ENCODE measurements at places on chromosomes 13 and 19.
A peak's percentile ranks its signal among the peaks of the same experiment; 100 is the strongest.

DNA sequence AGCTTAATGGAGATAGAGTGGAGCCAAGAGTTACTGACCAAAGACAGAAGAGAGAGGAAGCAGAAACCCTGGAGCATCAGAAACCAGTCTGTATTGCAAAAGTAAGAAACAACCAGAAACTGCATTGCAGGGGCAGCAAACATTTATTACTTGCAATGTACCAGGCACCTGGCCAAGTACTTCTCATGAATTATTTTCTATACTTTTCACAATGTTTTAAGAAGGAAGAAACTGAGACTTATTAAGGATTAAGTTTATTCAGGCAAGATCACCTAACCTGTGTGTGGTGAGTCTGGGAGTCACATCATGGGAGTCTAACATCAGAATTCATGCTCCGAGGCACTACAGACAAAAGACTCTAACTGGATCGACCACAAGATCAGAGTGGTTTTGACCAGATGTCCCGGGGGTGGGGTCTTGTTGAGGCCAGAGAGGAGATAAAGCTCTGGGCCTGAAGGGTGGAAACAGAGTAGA, 47.4 kb downstream of the TNFRSF19 start:
- DNase-seq = no peak

DNA sequence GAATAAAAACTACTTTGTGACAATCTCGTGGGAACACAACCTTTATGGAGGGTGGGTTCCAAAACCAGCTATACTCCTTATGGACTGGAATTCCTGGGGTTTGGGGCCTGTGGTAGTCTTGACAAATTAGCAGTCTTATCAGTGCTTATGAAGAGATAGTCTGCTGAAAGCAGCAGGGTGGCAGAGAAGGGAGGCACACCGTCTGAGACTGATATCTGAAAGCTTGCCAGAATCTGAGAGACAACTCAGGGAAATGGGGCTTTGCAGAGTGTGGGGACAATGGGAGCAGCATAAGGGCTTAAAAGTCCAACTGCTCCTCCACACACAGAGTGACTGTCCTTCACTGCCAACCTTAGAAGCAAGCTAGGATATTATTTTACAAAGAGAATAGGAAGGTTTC, 95.9 kb downstream of the UGGT2 start:
- no peak for DNase-seq

DNA sequence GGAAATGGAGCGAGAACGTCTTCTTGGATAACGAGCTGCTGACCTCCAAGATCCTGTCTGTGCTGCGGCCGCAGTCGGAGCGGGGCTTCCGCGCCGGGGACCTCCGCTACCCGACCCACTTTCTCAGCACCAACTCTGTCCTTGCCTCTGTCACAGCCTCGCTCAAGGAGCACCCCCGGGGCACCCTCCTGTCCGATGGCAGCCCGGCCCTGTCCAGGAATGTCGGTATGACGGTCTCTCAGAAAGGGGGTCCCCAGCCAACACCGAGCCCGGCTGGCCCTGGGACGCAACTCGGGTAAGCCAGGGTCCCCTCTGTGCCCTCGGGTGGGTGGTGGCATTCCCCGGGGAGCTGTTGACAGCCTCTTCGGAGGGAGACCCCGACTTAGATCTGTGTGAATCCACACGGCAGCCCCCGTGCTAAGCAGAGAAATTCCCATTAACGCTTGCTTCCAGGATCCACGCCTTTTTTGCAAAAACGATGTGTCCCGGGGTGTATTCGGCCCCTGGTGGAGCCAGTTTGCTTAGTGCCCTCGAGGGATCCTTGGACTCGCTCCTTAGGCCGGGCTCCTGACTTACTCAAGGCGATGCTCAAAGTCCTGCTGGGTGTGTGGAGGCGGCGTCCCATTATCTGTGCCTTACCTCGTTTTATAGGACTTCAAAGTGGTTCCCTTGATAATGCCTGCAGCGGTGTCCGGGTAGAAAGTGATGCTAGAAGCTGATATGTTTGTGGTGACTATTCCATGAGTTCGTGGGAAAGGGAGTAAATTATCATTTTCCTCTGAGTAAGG, 48.5 kb downstream of the PEX11G start:
- DNase-seq = no peak

GRCh38 chr19:38206928-38207327, 17.1 kb downstream of the DPF1 start:
- DNase-seq = no peak

DNA sequence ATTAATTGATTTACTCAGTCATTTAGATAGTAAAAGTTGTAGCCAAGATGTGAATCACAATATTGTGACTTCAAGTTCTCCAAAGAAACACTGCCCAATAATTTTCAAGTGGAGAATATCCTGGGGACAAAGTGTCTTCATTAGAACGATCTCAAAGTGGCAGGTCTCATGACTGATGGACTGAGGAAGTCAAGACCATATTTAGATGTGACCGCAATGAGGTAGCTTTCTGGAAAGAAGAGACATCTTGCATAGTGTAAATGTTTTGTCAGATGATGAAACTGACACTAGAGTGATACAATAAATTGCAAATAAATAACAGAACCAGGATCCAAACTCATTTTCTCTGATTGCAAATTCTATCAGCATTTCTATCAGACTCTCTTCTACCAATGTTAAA, 1476.9 kb downstream of the EFNB2 start:
- no peak for DNase-seq

DNA sequence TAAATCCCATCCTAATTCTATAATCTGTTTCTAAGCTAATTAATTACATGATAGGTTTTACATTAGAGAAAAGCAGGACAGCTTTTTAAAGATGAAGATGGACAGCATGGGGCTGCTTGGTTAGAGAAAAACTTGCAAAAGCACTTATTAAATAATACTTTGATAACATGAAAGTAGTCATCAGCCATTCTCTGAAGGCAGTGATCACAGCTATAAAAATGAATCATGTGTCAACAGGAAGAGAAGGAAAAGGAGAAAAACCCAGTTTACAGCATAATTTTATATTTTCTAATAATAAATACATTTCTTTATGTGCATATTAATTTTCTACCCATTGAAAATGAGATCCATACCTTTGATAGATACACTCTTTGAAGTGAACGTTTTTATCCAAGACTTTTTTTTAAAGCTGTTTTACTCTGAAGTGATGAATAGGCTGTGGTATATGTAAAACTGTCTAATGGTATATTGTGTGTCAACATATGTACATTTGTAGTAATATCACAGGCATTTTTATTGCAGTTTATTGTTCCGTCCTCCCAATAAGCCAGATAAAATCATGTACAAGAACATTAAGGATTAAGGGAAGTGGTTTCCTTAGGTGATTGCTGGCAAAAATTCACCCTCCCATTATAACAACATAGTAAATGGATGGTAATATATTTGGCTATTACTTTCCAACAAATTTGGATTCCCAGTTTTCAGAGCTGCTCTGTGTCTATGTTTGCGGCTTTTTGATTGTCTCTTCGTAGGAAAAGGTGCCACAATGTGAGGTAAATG, 1.3 kb upstream of the KLF5 start:
- no peak for DNase-seq

- DNase-seq = no peak
Observed at GRCh38 chr19:5958074-5958850, 19.7 kb downstream of the RANBP3 start.

- no peak for DNase-seq
Observed at GRCh38 chr19:55370305-55370988, at the start of gene IL11. Gene IL11, minus strand, starts transcription at chr19:55370463. Its CDS starts 153 bp downstream, at chr19:55370310.

DNA sequence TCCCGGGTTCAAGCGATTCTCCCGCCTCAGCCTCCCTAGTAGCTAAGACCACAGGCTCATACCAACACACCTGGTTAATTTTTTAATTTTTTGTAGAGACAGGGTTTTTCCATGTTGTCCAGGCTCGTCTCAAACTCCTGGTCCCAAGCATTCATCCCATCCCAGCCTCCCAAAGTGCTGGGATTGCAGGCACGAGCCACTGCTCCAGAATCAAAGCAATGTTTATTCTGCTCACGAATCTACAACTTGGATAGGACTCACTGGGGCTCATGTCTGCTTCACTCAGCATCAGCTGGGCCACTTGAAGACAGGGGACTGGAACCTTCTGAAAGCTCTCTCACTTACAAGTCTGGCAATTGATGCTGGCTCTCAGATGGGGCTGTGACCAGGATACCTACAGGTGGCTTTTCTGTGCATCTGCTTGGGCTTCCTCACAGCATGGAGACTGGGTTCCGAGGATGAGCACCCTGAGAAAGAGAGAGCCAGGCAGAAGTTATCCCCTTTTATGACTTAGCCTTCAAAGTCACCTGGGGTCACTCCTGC, 8.2 kb upstream of the ZNF792 start:
- no peak for DNase-seq

DNA sequence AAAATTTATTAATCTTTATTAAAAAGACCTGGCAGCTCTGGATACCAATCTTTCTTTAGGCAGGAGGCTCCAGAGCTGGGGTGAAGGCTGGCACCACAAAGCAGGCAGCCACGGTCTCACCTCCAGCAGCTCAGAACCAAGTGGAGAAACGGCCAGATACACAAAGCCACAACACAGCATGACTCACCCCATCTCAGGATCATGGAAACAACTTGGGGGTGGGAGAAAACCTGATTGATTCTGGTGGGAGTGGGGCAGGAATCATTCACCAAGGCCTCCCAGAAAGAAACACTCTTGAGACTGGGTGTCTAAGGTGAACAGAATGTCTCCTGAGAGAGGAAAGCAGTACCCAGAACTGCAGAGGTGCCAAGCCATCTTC, 64.2 kb downstream of the CRYL1 start:
- DNase-seq = no peak

DNA sequence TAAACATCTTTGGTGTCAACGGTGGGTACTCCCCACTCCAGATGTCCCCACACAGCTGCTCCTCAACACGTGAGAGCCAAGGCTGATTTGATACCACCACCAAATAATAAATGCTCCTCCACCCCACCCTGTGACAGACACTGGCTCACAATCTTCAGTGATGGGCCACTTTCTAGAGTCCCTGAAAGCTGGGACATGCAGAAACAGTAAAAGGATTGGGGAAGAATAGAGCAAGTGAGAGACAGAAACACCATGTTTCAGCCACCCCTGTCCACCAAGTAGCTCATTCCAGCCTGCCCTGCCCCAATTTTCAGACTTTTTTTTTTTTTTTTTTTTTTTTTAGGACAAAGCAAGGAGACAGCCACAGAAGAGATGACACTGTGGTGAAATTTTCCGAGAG, 1.6 kb downstream of the SLC46A3 start:
- no peak for DNase-seq

- no peak for DNase-seq
Observed at GRCh38 chr19:51277112-51277511, 26.2 kb downstream of the SIGLECL1 start.

DNA sequence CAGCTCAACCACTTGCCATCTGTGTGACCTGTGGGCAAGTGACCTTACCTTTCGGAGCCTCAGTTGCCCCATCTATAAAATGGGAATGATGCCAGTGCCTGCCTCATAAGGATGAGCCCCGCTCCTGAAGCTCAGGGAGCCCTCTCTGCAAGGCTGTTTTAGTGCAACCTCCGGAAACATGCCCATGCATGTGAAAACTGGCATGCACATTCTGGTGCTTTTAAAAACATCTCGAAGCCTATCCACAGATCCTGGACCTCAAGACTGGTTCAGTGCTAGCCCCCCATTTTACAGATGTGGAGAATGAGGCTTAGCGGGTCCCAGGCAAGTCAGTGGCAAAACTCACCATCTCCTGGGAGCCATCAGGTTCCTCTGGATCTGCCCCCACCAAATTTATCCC, 5.6 kb downstream of the CADM4 start:
- no peak for DNase-seq

- no peak for DNase-seq
Observed at GRCh38 chr19:33676999-33677665, 55.4 kb downstream of the CHST8 start.

- no peak for DNase-seq
Observed at GRCh38 chr19:33294058-33294798, 8.1 kb downstream of the CEBPA start.

DNA sequence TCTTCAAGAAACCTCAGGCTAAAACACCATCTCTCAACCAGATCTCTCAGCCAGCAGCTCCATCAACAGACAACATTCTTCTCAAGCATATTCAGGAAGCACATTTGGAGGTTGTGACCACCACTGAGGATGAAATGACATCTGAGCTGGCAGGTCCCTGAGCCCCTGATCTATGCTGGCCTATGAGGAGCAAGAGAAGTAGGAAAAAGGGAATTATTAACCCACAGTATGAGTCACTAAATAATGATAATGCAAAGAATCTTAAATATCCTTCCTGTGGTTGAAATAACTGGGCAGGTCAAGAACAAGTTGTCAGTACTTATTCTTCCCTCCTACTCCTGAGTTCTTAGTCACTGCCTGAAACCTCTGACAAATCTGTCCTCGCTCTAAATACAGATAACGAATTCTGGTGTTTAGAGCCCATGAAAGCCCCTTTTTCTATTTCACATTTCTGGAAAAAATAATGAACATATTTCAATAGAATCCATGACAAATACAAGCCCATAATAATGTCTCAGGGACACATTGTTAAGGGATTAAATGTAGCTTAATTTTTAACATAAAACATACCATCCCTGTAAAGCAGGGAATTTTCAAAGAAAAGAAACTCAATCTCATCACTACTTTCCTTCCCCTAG, 225.8 kb upstream of the IRS2 start:
- DNase-seq = no peak

DNA sequence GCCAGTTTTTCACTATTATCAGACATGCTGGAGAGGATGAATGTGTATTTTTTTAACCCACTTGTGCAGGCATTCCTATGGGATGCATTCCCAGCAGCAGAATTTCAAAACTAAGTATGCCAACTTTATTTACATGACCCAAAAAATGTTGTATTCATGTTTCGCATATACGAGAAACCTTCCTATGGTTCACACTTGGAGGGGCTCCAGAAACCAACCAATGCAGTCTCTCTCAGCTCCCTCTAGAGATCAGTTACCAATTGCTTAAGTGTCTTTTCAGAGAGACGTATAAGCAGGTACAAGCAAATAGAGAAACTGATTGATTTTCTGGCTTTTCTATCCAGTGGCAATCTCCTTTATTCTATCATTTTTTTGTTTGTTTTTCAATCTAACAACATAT, 5.5 kb upstream of the PTOV1 start:
- no peak for DNase-seq

DNA sequence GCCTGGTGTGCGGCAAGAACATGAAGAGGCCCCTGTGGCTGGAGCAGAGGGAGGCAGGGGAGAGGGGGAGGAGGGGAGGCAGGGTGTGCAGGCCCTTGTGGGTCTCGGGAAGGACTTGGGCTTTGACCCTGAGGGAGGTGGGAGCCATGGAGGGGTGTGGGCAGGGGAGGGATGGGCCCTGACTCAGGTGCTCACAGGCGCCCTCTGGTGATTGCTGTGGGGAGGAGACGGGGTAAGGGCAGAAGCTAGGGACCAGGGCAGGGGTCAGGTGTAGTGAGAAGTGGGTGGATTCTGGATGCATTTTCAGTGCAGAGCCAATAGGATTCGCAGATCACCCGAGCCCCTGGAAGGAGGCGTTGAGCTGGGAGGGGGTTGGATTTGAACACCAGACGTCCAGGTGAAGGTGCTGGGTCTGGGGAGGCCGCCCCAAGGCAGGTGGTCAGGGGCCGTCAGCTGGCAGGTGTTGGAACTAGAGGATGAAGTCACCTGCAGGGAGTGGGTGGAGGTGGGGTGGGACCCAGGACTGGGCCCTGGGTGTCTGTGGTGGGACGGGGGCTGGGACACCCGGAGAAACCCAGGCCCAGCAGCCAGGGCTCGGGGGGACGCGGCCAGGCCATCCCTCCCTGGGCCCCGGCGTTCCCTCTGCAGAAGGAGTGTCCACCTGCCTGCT, 185.4 kb downstream of the KDM4B start:
- peak; percentile 25 for DNase-seq

- no peak for DNase-seq
Observed at GRCh38 chr13:107065036-107065435, 497.1 kb upstream of the ARGLU1 start.
